ENCODE measurements at places on chromosomes 12 and 14.

GRCh38 chr12:27524839-27525753, 1.1 kb downstream of the PPFIBP1 start:
- DNase-seq, result peak; percentile 87

GRCh38 chr14:56197150-56197549, 78.9 kb downstream of the PELI2 start:
- DNase-seq, result no peak

DNA sequence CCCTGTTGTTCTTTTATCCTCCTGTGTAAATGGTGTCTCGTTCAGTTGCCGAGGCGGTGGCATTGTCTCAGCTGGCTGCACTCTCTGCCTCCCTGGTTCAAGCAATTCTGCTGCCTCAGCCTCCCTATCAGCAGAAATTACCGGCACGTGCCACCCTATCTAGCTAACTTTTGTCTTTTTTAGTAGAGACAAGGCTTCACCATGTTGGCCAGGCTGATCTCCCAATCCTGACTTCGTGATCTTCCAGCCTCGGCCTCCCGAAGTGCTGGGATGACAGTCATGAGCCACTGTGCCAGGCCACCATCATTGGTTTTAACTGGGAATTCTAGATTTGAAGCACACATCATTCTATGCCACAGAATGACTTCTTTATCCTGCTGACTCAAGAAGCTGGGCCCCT, 175.3 kb upstream of the ALG10B start:
- no peak for DNase-seq

GRCh38 chr14:93978735-93979134, 2.4 kb upstream of the ASB2 start:
- no peak for DNase-seq

GRCh38 chr14:56964895-56965294, 154.6 kb upstream of the OTX2 start:
- DNase-seq, result no peak

DNA sequence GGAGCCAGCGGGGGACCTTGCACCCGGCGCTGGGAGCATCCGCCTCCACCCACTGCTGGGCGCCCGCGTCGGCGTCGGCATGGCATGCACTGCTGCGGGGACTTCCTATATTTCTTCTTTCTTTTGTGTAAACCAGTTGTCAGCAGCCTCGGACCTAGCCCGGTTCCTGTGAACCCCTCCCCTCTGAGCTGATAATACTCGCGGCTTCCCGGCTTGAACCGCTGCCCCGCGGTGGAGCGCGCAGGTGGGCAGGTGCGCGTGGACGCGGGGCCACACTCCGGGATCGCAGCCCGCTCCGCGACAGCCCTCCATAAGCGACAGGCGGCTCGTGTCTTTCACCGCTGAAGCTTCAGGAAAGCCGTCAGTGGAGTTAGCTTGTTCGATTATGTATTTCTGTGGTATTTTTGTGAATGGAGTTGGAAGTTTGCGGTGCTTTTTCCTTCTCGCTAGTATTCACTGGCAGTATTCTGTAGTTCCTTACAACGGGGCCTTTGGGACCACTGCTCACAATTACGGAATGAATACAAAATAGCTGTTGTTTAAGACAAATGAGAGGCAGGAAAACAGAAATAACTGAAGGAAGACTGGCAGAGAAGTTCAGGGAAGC, 870 bp downstream of the BMAL2 start:
- DNase-seq, result peak; percentile 21

- DNase-seq, result no peak
These were observed at the start of gene SPTB for GRCh38 chr14:64879635-64880220. TSS of gene SPTB (minus strand) at chr14:64879907. CDS start at chr14:64823094, 56,813 bp downstream.

DNA sequence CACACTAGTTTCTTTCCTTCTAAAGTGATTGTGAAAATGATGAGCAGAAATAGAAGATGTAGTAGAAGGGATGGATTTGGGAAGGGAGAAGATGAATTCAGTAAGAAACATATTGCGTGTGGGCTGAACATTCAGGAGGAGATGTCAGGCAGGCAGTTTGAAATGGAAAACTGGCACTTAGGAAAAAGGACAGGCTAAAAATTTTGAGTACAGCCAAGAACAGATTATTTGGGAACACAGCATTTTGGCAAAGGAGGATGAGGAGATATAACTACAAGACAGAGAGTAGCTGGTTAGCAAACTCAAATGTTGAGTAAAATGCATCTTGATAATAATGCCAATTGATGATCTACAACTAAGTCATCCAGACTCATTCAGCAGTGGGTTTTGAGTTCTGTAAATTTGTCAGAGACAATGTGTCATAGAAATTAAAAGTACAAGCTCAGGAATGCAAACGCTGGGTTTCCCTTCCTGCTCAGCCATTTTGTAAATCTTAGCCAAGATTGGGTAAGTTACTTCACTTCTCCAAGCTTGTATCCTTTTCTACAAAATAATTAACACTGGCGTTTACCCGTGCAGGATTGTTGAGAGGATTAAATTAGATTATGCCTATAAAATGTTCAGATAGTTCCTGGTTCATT, 255.0 kb downstream of the NAV3 start:
- peak; percentile 81 for DNase-seq

- DNase-seq, result no peak
These were observed 10.3 kb downstream of the KCTD10 start for GRCh38 chr12:109466821-109467220.

DNA sequence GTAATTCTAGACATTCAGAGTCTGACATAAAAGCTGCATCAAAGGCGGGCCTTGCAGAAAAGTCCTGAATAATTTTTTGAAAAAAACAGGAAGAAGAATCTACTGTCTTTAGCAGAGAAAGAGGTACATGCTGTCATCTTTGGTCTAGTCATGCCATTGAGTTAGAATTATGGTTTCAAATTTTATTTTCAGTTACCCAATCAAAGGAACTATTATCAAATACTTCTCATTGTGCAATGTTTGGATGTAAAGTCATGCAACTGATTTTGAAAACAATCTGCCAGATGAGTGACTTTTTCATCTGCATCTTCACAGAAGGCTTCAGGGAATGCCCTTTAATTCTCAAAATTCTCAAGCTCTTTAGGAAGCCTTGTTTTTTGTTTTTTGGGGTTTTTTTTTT, 803.5 kb downstream of the FLRT2 start:
- DNase-seq, result no peak

GRCh38 chr12:116495260-116495659, 63.9 kb upstream of the MAP1LC3B2 start:
- peak; percentile 22 for DNase-seq
